ENCODE measurements at places on chromosomes 1 and 21.

GRCh38 chr1:19309123-19309813, 2.7 kb downstream of the AKR7A2 start:
- no peak for DNase-seq

- no peak for DNase-seq
These were observed 2.3 kb downstream of the TTLL7 start for GRCh38 chr1:83996621-83997020.

- no peak for DNase-seq
These were observed 30.4 kb upstream of the HHAT start for GRCh38 chr1:210298296-210298695.

GRCh38 chr1:173505391-173505790, 28.3 kb downstream of the PRDX6 start:
- DNase-seq = no peak

DNA sequence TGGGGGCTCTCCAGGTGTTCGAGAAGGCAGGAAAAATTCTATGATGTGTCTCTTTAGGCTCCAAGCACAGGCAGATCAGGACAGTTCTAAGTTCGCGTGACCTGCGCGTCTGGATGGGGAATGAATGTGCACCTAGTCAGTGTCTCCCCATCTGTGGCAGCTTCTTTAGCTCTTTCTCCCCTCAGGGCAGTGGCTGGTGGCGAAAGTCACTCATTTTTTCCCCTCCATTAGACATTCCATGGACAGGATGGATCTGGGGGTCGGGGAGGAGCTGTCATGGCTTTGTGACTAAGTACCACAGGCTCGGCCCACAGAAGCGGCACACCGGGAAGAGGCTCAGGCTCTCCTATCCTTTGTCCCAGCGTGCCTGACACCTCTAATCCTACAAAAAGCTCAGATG, 31.0 kb upstream of the EVA1B start:
- no peak for DNase-seq

- DNase-seq = peak; percentile 30
These were observed 47.1 kb upstream of the DYNLT5 start for GRCh38 chr1:66705110-66705509.

DNA sequence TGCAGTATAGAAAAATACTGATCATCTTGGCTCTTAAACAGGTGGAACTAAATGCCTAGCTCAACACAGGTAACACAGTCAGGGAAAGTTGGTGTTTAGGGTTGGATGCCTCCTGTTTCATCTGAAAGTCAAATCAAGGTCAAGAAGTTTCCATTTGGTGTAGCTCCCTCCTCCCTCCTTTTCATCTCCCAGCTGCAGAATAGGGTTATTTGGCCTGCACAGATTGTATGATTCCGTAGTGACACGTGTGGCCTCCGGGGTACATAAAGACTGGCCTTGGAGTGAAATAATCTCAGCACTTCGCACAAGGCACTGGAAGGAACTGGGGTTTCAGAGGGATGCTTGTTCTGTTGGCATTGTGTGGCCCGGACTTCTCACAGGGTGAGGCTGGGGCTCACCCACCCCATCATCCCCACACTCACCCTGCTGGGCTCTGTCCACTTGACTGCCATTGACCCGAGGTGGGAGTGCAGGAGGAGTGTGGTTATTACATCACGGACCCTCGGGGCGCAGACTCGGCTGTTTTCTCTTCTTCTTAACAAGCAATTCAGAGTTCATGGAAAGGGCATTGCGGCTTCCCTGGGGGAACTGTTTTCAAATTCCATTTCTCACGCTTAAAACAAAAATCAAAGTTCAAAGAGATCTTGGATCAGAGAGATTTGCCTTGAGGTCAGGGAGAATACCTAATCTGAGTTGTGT, 18.4 kb downstream of the IGSF5 start:
- no peak for DNase-seq

GRCh38 chr1:228362141-228362883, 44.3 kb downstream of the TRIM11 start:
- DNase-seq = no peak

- no peak for DNase-seq
These were observed 57.4 kb upstream of the CITED4 start for GRCh38 chr1:40919475-40920011.

- no peak for DNase-seq
These were observed 482.5 kb downstream of the PTPRU start for GRCh38 chr1:29718791-29719190.

- DNase-seq = peak; percentile 35
These were observed 6.4 kb downstream of the PTGFR start for GRCh38 chr1:78497201-78497600.

- DNase-seq = no peak
These were observed 107.0 kb upstream of the TLR5 start for GRCh38 chr1:223249854-223250631.

DNA sequence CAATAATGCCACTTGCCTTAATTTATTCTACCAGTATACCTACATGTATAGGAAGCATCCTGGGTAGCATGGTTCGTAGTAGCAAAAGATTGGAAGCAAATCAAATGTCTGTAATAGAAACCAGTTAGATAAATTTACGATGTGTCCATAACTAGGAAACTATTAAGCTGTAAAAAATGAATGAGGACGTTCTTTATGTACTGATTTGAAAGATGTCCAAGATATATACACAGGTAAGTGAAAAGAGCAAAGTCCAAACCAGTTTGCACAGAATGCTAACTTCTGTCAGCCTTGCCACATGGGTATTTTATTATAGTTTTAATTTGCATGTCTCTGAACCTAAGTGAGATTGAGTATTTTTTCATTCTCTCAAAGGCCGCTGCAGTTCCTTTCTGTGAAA, 251.8 kb upstream of the IRF2BP2 start:
- DNase-seq = no peak

- no peak for DNase-seq
These were observed 40.9 kb upstream of the ADAM30 start for GRCh38 chr1:119937198-119937597.

- DNase-seq = peak; percentile 19
These were observed 109.6 kb downstream of the KCNN3 start for GRCh38 chr1:154760469-154760933.

DNA sequence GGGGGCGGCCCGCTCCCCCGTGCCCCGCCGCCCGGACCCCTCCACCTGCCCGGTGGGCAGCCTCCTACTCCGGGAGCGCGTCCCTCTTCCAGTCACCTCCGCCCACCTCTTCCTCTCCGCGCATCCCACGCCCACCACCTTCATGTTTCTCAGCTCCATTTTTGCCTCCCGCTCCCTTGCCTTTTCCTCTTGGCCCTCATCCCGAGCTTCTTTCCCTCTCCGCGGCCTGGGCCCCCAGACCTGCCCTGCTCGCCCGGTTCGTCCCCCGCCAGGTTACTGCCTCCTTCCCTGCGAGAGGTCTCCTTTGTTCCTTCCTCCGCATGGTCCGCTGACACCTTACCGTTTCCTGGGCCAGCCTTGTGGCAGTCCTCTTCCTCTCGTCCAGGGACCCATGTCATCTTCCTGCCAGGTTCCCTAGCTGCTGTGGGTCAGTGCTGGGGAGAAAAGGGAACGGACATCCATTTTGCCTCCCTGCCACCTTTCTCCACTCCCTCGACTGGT, 563 bp downstream of the QSOX1 start:
- DNase-seq = peak; percentile 24

DNA sequence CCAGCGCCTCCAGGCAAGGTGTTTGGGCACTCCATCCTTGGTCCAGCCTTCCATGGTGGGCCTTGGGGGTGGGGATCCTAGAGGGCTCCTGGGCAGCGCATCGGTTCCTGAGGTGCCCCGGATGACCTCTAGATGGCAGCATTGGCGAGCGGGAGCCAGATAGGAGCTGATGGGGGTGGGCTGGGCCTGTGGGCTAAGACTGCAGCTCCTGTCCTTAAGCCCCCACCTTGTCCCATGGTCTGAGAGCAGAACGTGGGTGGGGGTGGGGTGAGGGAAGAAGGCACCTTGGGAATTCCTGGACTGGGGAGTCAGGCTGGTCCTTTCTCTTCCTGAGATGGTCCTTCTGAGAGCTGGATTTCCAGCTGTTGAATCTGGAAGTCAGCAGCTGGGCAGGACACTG, 93.4 kb upstream of the CSF3R start:
- peak; percentile 49 for DNase-seq

DNA sequence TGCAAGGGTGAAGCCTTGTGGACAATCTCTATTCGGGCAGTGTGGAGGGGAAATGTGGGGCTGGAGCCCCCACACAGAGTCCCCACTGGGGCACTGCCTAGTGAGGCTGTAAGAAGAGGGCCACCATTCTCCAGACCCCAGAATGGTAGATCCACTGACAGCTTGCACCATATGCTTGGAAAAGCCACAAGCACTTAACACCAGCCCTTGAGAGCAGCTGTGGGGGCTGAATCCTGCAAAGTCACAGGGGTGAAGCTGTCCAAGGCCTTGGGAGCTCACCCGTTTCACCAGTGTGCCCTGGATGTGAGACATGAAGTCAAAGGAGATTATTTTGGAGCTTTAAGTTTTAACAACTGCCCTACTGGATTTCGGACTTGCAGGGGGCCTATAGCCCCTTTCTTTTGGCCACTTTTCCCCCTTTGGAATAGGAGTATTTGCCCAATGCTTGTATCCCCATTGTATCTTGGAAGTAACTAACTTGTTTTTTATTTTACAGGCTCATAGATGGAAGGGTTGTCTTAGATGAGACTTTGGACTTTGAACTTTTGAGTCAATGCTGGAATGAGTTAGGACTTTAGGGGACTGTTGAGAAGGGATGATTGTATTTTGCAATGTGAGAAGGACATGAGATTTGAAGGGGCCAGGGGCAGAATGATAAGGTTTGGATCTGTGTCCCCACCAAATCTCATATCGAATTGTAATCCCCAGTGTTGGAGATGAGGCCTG, 16.3 kb upstream of the COL6A1 start:
- no peak for DNase-seq

GRCh38 chr21:34523019-34523555, 11.1 kb upstream of the KCNE1 start:
- no peak for DNase-seq

DNA sequence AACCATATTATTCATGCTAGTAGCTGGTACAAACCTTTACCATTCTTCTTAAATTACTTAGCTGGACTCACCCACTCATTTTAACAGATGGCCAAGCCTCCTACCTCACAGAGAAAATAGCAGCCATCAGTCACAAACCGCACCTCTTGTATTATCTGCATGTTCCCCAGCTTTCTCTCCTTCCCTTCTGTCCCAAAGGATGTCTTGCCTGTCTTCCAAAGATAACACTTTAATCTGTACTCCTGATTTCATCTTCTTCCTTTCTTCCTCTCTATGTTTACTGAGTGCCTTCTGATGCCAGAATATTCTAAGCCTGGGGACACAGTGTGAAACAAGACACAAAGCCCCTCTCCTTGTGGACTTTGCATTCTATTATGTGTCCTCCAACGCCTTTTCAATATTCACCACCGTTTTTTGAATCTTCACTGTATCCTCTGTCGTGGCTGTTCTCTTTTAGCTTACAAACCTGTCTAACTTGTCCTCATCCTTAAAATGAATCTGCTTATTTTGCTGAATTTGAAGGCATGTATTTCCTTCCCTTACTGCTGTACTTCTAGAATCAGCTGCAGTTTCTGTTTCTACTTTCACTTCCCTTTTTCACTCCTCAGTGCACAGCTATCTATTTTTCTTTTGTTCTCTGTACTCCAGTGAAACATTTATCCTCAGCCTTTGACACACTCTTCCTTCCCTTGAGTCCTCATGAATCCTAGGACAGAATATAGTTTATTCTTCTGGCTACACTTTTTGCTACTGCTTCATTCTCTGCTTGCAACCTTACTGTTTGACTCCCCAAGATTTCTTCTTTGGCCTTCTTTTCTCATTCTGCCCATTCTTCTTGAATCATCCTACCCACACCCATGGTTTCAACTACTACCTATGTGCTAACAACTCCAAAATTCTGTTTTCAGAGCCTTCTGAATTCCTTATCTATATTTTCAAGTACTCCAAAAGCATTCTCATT, 216.9 kb upstream of the SAMSN1 start:
- peak; percentile 8 for DNase-seq

DNA sequence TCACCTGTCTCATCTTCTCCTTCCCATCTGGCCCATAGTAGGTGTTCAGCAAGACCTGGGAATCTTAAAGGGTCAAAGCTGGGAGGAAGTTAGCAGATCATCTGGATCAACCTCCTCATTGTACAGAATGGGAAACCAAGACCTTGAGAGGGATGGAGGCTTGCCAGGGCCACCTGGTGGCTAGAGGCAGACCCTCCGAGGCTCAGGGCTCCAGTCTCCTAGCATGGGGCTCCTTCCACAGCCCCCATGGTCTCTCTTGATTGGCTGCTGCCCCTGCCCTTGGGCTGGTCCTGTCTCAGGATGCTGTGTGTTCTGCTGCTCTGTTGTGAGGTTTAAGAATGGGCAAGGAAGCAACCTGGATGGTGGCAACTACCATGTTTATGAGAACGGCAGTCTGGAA, 68.7 kb upstream of the CNTN2 start:
- DNase-seq = no peak

DNA sequence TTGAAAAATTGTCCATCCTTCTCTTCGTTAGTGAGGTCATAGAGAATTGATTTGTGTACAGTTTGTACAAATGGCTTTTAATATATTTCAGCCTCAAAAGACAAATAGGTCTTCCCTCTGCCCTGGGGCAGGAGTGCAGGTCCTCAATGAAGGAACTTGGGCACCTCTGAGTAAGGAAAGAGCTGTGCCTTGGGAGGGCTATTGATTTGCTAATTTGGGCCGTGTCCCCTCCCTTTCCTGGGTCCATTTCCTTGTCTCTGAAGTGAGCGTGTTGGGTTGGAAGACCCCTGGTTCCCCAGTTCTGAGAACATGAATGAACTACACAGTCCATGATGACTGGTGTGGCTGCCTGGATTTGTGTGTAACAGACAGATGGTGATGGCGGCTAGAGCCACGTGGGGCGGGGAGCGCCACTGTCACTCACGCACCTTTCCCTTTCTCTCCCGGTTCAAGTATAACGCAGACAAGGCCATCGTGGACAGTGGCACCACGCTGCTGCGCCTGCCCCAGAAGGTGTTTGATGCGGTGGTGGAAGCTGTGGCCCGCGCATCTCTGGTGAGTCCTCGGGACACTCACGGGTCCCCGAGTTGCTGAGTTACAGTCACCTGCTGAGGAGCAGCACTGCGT, 71.0 kb upstream of the FAM3B start:
- no peak for DNase-seq

GRCh38 chr1:227214207-227214606, 104.1 kb downstream of the CDC42BPA start:
- no peak for DNase-seq

DNA sequence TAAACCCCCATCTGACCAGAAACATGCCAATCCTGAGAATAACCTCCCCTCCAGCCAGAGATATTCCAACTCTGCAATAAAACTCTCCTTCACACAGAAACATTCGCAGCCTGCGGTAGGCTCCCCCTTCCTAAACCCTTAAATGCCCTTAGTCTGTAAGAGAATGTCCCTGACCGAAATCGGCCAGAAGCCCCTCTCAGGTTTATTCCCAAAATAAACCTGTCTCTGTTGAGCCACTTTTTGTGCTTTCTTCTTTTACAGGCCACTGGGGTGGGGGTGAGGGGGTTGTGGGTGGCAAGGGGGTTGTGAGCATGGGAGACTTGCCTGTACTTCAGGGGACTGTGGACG, 4.6 kb downstream of the PRXL2B start:
- DNase-seq = no peak

DNA sequence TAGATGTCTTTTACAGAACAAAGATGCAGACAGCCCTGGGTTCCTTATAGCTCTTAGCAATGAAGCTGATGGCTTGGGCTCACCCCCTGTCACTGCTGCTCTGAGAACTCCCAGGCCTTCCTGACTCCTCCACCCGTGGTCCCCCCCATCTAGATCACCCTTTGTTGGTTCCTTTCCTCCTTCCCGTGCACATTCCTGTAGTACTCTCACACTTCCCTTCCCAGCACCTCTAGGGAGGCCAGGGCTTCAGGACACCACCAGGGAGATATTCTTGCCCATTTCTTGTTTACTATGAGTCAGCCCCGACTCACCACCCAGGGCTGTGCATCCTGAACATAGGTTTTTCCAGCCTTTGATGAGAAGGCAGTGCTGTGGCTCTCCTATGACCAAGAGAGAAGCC, 14.4 kb upstream of the NOS1AP start:
- peak; percentile 95 for DNase-seq

Data from endothelial cell of umbilical vein (primary cell).